ENCODE measurements at places on chromosomes 7 and 10.

GRCh38 chr7:114343949-114344708 lies 70.5 kb upstream of the FOXP2 start:
- DNase-seq = peak; percentile 48

GRCh38 chr10:88187472-88187871 lies 324.0 kb downstream of the PTEN start:
- no peak for DNase-seq

GRCh38 chr10:58952162-58952601 lies 224.3 kb upstream of the PHYHIPL start:
- DNase-seq = no peak

DNA sequence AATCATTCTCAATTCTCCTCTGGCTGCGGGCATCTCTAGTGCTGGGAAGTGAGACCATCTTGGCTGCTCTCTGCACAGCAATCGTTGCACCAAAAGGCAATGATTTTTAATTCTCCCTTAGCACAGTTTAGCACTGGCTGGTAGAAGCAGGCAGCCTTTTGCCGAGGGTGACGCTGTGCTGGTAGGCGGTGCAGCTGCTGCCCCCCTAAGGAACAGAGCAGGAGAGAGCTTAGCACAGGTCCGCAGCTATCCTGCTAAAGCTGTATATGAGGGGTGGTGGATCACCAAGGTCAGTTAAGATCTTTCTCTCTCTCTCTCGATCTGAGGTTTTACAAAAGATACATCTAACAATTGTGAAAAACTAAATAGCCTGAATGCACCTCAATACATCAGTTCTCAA lies 390.1 kb downstream of the GATA3 start:
- no peak for DNase-seq

GRCh38 chr10:69383558-69383957 lies 33.2 kb downstream of the TACR2 start:
- DNase-seq = no peak

DNA sequence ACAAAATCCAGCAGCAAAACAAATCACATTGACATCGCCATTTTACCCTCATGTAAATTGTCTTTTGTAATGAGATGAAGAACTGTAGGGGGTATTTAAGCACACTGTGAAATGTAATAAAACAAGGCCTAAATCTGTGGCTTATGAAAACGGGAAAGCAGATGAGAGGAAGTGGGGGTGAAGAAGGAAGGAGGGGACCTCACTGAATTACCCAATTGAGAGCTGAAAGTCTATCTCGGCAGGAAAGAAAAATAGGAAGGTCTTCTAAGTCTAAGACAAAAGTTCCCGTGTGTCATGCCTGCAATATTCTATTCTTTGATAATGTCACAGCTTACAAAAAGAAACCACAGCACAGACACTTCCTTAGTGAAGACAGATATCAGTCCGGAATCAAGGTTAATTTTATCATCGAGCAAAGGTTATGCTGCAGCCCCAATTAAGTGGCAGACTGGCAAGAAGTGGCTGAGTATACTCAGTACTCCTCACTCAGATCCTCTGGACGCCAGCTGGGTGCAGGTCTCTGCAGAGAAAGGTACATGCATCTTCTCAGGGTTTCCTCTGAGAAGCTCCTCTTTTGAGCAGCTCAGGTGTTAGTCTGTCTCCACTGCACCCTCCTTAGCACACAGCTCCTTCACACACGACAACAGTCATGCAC lies 239.7 kb downstream of the FANK1 start:
- DNase-seq = no peak

DNA sequence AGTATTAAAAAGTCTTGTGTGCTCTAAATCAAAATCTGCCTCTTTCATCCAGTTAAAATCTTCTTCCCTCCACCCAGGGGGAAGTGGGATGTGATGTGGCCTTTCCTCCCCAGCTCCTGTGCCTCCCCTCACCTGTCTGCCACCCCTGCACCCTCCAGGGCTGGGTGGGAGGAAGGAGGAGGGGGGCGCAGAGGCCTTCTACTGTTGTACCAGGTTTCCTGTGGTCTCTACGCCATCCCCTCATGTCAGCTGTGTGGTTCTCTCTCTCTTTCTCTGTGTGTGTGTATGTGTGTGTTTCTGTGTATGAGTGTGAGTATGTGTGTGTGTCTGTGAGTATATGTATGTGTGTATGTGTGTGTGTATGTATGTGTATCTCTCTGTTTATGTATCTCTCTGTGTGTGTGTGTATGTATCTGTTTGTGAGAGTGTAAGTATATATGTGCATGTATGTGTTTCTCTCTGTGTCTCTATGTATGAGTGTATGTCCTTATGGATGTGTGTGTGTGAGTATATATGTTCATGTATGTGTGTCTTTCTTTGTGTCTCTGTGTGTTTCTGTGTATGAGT lies 45.5 kb upstream of the C10orf71 start:
- no peak for DNase-seq

DNA sequence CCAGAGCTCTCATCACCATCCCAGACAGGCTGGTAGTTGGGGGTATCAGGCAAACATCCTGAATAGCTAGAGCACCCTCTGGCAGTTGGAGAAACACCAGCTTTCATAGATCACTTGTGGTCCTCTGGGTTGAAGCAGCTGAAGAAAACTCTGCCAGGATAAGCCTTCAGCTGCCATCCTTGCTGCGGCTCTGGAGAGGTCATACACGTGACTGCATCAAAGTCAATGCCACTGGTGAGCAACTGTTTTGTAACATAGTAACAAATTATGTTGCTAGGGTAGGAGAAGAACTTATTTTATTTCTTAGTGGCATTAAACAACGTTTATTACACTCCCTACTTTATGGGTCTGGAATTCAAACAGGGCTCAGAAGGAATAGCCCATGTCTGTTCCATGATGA lies 19.2 kb upstream of the PANK1 start:
- no peak for DNase-seq

DNA sequence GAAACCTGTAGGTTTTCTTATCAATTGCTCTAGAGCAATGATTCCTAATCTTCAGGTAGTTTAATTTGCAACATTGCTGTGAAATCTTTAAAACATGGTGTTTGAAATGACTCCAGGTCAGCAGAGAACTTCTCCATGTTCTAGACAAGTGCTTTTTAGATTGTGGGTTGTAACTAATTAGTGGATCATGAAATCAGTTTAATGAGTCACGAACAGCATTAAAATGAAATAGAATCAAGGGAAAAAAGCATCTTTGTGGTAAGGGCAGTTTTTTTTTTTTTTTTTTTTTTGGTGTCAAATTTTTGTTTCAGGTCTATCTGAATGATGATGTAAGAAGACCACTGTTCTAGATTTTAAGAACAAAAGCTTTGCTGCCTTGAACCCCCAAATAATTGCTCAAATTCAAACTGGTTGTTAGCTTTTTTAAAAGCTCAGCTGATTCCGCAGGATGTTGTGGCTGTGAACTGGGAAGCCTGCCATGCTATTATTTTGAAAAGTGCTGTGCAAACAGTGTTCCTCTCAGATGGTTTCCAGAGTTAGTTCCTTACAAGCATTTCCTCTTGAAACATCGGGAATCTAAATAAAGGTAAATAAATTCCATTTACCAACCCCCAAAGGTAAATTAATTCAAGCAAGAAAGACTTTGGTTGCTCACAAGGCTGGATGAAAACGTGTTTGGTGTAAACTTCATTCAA lies 13.1 kb upstream of the PDK4 start:
- peak; percentile 80 for DNase-seq

DNA sequence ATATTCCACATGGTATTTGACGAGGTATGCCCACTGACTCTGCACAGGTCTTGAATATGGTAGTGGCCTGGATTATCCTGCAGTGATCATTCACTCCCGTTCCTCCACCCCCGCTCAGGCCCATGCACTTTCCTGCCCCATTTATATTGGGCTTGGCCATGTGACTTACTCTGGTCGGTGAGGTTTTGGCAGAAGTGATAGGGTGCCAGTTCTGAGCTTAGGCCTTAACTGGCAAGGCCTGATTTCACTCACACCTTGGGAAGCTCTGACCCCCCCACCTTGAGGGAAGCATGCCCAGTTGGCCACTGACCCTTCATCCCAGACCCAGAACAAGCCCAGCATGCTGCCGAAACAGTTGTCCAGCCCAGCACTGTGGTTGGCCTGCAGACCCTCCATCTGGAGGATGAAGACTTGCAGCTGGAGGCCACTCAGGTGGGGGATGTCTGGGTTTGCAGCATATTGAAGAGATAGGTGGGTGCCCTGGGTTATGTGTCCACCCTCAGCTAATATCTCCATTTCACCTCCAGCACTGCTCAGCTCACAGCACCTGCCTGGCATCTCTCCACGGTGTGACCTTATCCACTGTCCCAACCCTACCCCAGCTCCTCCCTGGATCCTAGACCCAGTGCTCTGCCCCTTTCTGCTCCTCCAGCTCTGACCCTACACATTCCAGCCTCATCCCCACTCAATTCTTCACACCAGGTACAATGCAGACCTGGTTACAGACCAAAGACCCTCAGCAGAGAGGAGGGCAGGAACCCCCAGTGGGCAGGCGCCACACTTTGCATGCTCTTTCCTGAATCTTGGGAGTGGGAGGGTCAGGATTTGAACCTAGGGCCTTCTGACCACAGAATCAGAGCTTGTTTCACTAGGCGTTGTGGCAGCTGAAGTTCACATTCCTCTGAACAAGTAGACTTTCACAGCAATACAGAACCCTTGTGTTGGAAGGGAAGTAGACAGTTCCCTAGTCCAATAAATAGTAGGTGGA lies 138.1 kb upstream of the CHST15 start:
- DNase-seq = no peak

- DNase-seq = no peak
Measured at GRCh38 chr7:26900251-26900650, 35.9 kb upstream of the SKAP2 start.

DNA sequence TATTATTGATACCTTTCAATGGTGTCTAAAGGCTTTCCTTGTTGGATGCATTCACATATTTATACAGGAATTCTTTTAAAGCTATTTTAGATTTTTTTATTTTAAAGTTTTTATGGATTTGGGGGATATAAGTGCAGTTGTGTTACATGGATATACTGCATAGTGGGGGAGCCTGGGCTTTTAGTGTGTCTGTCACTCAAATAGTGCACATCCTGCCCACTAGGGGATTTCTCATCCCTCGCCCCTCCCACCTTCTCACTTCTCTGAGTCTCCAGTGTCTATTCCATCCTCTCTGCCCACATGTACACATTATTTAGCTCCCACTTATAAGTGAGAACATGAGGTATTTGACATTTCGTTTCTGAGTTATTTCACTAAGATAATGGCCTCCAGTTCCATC lies 154.0 kb upstream of the MKI67 start:
- no peak for DNase-seq

DNA sequence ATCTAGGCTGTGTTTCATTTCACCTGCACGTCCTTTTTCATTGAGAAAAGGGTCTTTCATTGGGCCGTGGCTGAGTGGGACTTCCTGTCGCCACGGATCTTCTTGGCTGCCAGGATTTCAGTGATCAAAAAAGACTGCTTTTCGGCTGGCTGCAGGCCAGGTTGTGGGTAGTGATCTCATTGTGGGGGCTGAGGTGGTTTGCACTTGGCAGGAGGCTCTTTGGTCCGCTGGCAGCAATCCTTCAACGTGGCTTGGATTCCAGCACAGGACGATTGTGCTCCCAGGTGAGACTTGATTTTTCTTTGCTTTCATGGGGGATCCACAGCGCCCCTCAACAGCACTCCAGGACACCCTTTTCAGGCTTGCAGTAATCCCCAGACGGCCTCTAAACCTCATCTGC lies 29.0 kb upstream of the ZNF273 start:
- DNase-seq = no peak

DNA sequence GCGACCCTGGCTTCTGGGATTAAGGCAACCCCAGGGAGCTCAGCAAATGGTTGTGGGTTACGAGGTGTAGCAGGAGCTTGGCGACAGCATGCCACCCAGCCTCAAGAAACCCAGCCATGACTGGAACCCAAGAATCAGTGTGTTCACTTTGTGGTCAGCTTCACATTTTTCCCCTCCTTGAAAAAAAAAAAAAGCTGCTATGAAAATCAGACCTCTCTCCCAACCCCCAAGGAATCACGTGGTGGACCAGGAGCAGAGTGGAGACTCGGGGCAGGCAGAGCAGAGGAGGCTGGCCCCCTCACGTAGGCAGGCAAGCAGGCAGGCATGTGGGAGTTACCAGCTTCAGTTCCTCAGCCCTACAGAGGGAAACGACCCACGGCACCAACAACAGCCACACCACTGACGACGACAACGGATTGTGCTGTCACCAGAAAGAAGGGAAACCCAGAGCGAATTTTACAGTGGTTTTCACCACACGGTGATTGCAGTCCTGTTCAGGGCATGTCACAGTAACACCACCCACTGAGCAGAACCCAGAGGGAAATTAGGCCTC lies 203.4 kb downstream of the SLC25A13 start:
- DNase-seq = no peak

DNA sequence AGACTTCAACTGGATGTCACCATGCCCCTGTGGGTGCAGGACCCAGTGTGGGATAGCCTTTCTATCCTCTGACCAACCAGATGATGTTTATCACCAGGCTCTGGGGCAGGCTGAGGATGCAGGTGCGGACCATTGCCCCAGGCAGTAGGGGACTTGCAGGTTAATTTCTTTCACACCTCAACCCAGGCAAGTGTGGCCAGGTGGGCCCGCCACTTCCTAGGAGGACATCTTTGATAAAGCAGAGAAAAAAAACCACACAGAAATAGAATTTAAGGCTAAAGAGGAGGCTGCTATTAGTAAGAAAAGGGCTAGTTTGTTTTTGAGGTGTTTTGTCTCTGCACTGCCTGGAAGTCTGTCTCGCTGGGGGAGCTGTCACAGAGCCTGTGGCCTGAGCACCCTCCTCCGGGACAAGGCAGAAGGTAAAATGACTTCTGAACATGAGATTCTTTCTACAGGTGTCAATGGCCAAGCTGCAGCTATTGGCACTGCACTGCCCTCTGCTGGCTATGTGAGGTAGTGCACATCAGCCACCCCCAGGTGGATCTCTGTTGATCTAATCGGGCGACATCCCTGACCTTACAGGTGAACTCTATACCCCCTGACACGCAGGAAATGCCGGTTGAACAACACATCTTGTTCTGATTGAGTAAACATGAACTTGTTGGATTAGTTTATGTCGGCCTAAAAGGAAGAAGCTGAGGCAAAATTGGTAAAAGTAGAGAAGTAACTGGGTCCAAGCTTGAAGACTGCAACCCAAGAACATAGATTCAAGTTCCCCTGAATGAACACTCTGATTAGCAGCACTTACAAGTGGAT lies 21.0 kb downstream of the UPP1 start:
- DNase-seq = no peak

GRCh38 chr10:79939969-79940368 lies 8.9 kb downstream of the SFTPD start:
- no peak for DNase-seq

DNA sequence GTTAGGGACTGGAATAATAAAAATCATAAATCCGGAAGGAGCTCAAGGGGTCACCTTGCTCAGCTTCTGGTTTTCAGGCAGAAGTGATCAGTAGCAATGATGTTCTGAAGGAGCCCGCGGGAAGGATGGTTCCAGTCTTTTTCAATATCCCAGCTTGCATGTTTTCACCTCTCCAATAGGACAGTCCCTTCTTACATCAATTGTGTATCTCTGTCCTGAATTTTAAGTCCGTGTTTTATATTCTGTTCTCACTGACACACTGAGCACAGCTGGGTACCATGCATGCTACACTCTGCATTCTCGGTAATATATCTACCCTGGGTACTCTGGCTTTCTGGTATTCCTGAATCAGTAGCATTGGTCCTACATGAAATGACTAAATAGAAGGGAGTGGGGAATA lies 55.2 kb upstream of the SLC35B4 start:
- no peak for DNase-seq

GRCh38 chr10:79113827-79114226 lies 45.1 kb downstream of the ZMIZ1 start:
- DNase-seq = no peak

All from NCI-H2081 treated with DMSO at 0.1 percent for 48 hours (cell line).